Muscle of leg (tissue), 16 donors: ENCODE measurements at places on chromosomes 5 and 9. TPM values are rescaled to one million over a fixed set of nuclear protein-coding genes. Genes with fewer than 3 reads are reported as not detected.

DNA sequence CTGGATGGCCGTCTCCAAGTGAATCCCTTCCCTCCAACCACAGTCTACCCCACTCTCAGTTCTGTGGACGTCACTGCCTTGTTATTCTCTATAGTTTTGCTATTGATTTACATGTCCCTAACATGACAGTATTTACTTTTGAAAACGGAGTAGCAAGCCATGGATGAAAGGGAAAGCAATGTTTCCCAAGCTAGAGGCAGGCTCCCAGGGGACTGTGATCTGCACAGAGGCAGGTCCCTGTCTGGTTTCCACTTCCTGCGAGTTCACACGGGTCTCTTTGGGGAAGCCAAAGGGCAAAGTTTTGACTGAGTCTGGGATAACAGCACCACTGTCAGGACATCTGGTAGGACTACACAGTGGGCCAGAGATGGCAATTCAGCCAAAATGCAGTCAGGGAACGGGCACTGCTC lies 12.7 kb downstream of the C9orf153 start:
- peak; percentile 50 for DNase-seq

- no peak for DNase-seq
Observed at GRCh38 chr5:67807439-67807888, 408.1 kb upstream of the PIK3R1 start.

DNA sequence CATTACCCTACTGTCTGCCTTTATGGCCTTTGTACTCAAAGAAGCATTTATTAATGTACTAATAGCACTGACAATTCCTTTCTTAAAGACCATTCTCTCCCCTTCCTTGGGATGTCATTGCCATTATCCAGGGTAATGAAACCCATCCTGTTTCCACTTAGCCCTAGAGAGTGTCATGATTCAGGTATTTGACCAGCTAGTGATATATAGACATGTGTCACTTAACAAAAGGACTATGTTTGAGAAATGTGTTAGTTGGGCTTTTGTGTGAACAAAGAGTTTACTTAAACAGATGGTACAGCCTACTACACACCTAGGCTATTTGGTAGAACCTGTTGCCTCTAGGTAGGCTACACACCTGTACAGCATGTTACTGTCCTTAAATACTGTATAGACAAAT lies 2.0 kb downstream of the ATP6V0E1 start:
- no peak for DNase-seq

DNA sequence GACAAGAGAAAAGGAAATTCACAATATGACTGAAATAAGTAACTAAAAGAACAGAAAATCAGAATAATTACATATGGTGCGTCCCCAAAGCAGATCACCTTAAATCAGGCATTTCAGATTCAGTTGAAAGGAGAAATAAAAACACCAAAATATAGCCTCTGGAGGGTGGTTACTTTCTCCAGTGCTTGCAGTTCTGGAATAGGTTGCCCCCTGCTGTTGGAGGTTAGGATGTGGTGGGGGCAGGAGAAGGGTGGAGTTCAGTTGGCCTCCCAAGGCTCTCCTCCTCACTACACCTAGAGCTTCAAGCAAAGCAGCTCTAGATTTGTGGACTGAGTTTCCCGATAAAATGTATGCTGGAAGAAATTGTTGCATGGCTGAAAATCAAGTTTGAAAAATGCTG lies 338.2 kb upstream of the TLE4 start:
- no peak for DNase-seq

GRCh38 chr9:126240835-126241234 lies 85.8 kb upstream of the MVB12B start:
- no peak for DNase-seq

- no peak for DNase-seq
Observed at GRCh38 chr9:108104991-108105390, 615.4 kb upstream of the KLF4 start.

GRCh38 chr5:34691326-34691725 lies 35.2 kb downstream of the RAI14 start:
- DNase-seq: peak; percentile 94

DNA sequence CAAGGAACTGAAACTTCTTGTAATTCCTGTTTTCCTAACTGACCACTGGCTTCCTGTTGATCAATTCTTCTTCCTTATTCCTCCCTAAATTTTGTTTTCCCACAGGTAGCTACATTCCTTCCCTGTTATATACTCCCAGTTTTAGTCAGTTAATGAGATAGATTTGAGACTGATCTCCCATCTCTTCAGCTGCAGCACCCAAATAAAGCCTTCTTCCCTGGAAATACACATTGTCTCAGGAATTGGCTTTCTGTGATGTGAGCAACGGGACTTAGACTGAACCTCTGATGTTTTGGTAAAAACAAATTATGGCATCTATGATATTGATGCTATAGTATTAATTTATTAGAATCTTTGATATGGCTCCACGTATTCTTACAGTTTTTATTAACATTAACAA lies 617.3 kb upstream of the ST8SIA4 start:
- DNase-seq: no peak

DNA sequence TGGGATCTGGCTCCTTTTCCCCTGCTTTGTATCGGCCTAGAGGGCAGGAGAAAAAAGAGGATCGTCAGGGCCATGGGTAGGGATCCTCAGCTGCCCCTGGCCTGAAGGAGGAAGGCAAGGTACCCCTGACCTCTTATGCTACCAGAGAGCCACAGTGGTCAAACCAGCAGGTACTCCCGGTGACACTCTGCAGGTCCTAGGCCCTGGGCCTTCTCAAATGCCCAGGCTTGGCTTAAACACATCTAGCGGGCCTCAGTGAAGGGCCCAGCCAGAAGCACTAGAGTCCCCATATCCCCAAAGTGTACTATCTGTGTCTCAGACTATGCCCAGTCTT lies 3.5 kb downstream of the IRF1 start:
- DNase-seq: no peak

- no peak for DNase-seq
Observed at GRCh38 chr5:59169081-59169767, 586.3 kb downstream of the RAB3C start.

- no peak for DNase-seq
Observed at GRCh38 chr5:180140079-180140554, 68.6 kb upstream of the RNF130 start.

- peak; percentile 17 for DNase-seq
Observed at GRCh38 chr5:161547738-161548486, 1.4 kb upstream of the GABRB2 start.

DNA sequence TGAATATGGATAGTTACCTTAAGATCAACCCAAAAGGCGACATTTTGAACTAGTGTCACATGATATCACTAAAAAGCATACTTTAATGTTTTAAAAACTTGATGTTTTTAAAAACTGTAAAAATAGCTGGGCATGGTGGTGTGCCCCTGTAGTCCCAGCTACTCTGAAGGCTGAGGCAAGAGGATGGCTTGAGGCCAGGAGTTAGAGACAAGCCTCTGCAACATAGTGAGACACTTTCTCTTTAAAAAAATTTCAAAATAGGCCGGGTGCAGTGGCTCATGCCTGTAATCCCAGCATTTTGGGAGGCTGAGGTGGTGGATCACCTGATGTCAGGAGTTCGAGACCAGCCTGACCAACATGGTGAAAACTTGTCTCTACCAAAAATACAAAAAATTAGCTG lies 129.5 kb downstream of the NPR3 start:
- no peak for DNase-seq

DNA sequence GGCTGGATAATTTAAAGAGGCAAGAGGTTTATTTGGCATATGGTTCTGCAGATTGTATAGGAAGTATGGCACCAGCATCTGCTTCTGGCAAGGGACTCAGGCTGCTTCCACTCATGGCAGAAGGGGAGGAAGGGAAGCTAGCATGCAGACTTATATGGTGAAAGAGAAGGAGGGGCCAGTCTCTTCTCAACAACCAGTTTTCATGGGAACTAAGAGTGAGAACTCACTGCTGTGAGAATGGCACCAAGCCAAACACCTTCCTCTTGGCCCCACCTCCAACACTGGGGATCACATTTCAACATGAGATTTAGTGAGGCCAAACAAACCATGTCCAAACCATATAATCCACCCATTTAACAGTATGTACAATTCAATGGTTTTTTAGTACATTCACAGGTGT lies 113.3 kb upstream of the SHB start:
- no peak for DNase-seq

- peak; percentile 52 for DNase-seq
Observed at GRCh38 chr5:151577566-151577965, 13.6 kb downstream of the FAT2 start.

DNA sequence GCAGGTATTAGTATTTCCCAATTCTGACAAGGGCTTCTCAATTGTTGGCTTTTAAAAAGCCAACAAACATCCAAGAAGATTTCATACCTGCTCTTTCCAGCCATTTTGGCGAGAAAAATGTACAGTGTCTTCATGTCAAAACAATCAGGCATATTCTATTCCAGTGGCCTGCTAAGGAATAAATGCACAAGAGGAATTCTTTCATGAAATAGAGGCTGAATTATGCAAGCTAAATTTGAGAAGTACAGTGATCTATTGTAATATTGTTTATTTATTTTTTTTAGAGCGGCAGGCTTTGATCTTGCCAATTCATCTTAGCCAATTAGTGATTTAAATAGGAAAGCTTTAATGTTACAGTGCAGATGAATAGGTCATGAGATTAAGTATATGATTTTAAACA lies 49.3 kb downstream of the NLN start:
- DNase-seq: peak; percentile 16

- DNase-seq: peak; percentile 62
Observed at GRCh38 chr9:114386886-114387679, 699 bp downstream of the AKNA start.

DNA sequence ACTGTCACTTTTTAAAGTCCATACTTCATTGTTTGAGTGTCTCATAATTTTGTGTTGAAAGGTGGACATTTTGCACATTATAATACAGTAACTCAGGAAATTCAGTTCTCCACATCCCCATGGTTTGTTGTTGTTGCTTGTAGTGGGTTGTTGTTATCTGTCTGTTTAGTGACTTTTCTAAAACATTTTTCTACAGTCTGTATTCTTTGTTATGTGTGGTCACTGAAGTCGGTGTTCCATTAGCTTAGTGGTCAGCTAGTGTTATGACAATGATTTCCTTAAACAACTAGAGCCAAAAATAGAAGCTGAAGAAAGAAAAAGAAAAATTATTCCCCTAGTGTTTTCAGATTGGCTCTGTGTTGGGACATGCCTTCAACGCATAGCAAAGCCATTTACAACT lies 5.6 kb upstream of the IL33 start:
- DNase-seq: no peak

GRCh38 chr9:129703667-129704355 lies 38.4 kb downstream of the PRRX2 start:
- peak; percentile 88 for DNase-seq

- DNase-seq: no peak
Observed at GRCh38 chr5:56094579-56095361, 100.0 kb upstream of the IL6ST start.

GRCh38 chr9:98172604-98173003 lies 19.8 kb downstream of the CORO2A start:
- no peak for DNase-seq

Gene IGIP
- 4.0 TPM for polyA plus RNA-seq

Gene C9orf153
- 0.10 TPM for polyA plus RNA-seq

Gene HAVCR1
- polyA plus RNA-seq: 0.29 TPM

Gene CLTB
- polyA plus RNA-seq: 60.4 TPM

Gene C9orf50
- 0.16 TPM for polyA plus RNA-seq

Gene ANGPTL2
- 104 TPM for polyA plus RNA-seq

Gene TAF11L10
- not detected for polyA plus RNA-seq

Gene SPATA31D4
- not detected for polyA plus RNA-seq

Gene BTNL9
- polyA plus RNA-seq: 12.7 TPM

Gene SPATA6L
- polyA plus RNA-seq: 0.17 TPM

Gene LURAP1L
- polyA plus RNA-seq: 13.8 TPM

Gene APBA1
- polyA plus RNA-seq: 6.8 TPM

Gene PIP5KL1
- 3.5 TPM for polyA plus RNA-seq
